ENCODE measurements at places on chromosomes 5 and 9. TPM values are rescaled to one million over a fixed set of nuclear protein-coding genes. Genes with fewer than 3 reads are reported as not detected.

SLC6A7 gene
- total RNA-seq, result 0.11 TPM

PCDHB4 gene
- 4.5 TPM for total RNA-seq

INPP5E gene
- total RNA-seq, result 11.9 TPM

GFI1B gene
- total RNA-seq, result 1.4 TPM

DIRAS2 gene
- total RNA-seq, result 96.6 TPM

COL15A1 gene
- 92.2 TPM for total RNA-seq

ORM2 gene
- not detected for total RNA-seq

HSPB3 gene
- 19.3 TPM for total RNA-seq

FXN gene
- 6.0 TPM for total RNA-seq

OTP gene
- not detected for total RNA-seq

PNPLA7 gene
- total RNA-seq, result 3.0 TPM

CNTNAP3B gene
- 39.9 TPM for total RNA-seq
